ENCODE measurements at places on chromosomes 3 and 15. TPM values are rescaled to one million over a fixed set of nuclear protein-coding genes. Genes with fewer than 3 reads are reported as not detected.

DNA sequence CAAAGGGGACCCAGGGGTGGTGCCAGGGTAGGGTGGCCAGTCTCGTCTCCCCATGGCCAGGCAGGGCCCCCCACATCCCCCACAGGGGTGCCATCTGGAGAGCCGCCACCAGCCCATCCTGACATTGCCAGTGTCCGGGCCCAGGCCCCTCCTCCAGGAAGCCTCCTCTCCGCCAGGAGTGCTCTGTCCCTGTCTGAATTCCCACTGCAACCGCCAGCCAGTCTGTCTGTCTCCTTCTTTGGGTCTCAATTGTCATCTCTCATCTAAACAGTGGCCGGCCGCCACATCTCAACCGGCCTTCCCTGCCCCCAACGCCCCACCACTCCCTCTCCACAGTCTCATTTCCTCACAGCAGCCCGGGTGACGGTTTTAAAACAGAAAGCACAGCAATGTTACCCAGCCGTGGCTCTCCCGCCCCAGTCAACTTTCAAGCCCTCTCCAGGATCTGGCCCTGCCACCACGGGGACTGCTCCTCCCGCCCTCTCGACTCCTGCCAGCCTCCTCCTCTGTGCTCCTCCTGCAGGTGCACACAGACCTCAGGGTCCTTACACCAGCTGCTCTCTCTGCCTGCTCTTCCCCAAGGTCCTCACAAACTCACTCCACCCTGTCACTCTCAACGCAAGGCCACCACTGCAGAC is 57.0 kb downstream of the IQSEC1 start:
- no peaks in the 10 kb centered on the region for H3K27me3 ChIP-seq
- H3K36me3 ChIP-seq: no peaks in the 10 kb centered on the region
- no peak for DNase-seq

DGKG gene
- total RNA-seq: 114 TPM

ANKRD63 gene
- total RNA-seq: not detected

- H3K27me3 ChIP-seq: no peaks in the 10 kb centered on the region
- H3K27ac ChIP-seq: no peak overlapping the region
- no peaks in the 10 kb centered on the region for H3K36me3 ChIP-seq
Observed at GRCh38 chr3:45664578-45664977, 24.6 kb upstream of the SACM1L start.

C3orf20 gene
- total RNA-seq: not detected

CCNB2 gene
- not detected for total RNA-seq

- H3K4me1 ChIP-seq: peaks cover 8% of the 10 kb centered on the region
- no peaks in the 10 kb centered on the region for H3K36me3 ChIP-seq
- H3K27me3 ChIP-seq: peaks cover 56% of the 10 kb centered on the region
- no peak overlapping the region for H3K4me3 ChIP-seq
- no peak overlapping the region for H3K27ac ChIP-seq
- DNase-seq: no peak
Observed at GRCh38 chr3:184543256-184543655, 18.3 kb upstream of the EPHB3 start.

SLC51B gene
- total RNA-seq: not detected

- peak overlapping the region; percentile 33 for H3K4me3 ChIP-seq
- H3K36me3 ChIP-seq: no peaks in the 10 kb centered on the region
- peak overlapping the region; percentile 68 for H3K27ac ChIP-seq
- peaks cover 52% of the 10 kb centered on the region for H3K4me1 ChIP-seq
- no peaks in the 10 kb centered on the region for H3K27me3 ChIP-seq
Observed at GRCh38 chr3:13015286-13016082, 57.7 kb downstream of the IQSEC1 start.

MESP2 gene
- not detected for total RNA-seq

- H3K4me1 ChIP-seq: peaks cover 54% of the 10 kb centered on the region
- H3K4me3 ChIP-seq: no peak overlapping the region
- H3K36me3 ChIP-seq: peaks cover 53% of the 10 kb centered on the region
- H3K27ac ChIP-seq: peak overlapping the region; percentile 2
- no peaks in the 10 kb centered on the region for H3K27me3 ChIP-seq
- no peak for DNase-seq
Observed at GRCh38 chr3:186786922-186787321, 3.5 kb downstream of the EIF4A2 start.

DNA sequence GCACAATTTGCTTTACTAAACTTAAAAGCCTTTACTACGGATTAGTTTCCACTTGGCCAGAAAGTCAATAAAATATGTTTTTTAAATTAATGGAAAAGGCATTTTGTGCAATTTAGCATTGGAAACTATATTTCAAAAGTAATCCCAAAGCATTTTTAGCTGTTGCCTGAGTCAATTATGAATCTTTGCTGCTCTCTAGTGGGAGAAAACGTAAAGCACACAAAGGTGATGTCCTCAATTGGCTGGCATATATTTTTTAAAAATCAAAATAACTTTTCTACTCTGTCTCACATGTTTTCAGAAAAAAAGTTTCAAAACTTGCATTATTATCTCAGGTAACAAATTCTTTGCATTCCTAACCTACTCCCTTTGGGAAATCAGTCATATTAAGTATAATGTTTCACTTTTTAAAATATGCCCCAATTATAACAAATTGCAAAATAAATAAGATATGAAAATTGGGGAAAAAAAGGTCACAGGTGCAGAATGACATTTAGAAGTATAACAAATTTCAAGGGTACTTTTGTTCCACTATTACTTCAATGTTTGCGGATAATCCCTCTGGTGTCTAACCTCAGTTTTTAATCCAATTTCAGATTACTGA is 47.2 kb upstream of the TEX55 start:
- H3K27ac ChIP-seq: no peak overlapping the region
- H3K36me3 ChIP-seq: no peaks in the 10 kb centered on the region
- DNase-seq: no peak
- H3K4me3 ChIP-seq: no peak overlapping the region
- no peaks in the 10 kb centered on the region for H3K27me3 ChIP-seq
- H3K4me1 ChIP-seq: no peaks in the 10 kb centered on the region

ROPN1 gene
- not detected for total RNA-seq

SUSD5 gene
- total RNA-seq: 0.42 TPM

GRCh38 chr3:190854062-190854461 is 8.4 kb downstream of the GMNC start:
- H3K36me3 ChIP-seq: no peaks in the 10 kb centered on the region
- H3K4me3 ChIP-seq: no peak overlapping the region
- H3K27me3 ChIP-seq: no peaks in the 10 kb centered on the region

- no peaks in the 10 kb centered on the region for H3K27me3 ChIP-seq
- peaks cover 3% of the 10 kb centered on the region for H3K4me1 ChIP-seq
- H3K4me3 ChIP-seq: no peak overlapping the region
- H3K36me3 ChIP-seq: no peaks in the 10 kb centered on the region
Observed at GRCh38 chr3:46417841-46418611, 11.0 kb downstream of the CCRL2 start.

DNA sequence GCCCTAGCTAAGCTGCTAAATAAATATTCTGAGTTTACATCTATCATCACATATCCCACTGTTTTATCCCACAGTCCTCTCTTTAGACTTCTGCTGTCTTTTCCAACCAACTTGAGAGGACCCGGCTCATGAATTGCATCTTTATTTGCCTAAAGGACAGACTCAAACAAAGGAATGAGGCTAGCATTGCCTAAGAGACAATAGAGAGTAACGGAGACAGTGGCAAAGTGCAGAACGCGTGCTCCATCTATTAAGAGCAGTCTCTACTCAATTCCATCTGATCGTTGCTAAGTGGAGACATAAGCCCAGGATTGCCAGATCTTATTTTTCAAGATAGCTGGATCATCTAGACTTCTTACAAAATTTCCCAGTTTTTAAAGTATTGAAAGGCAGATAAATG is 2.3 kb downstream of the ADAMTSL3 start:
- no peaks in the 10 kb centered on the region for H3K27me3 ChIP-seq
- peak overlapping the region; percentile 75 for H3K27ac ChIP-seq
- peak; percentile 37 for DNase-seq
- no peaks in the 10 kb centered on the region for H3K36me3 ChIP-seq

GRCh38 chr3:160398820-160399124 is 253 bp downstream of the IFT80 start:
- no peak for DNase-seq
- H3K4me1 ChIP-seq: peaks cover 27% of the 10 kb centered on the region
- H3K27ac ChIP-seq: peak overlapping the region; percentile 90
- no peaks in the 10 kb centered on the region for H3K36me3 ChIP-seq

GRCh38 chr15:85041230-85041629 is 59.6 kb downstream of the PDE8A start:
- no peaks in the 10 kb centered on the region for H3K27me3 ChIP-seq
- H3K27ac ChIP-seq: no peak overlapping the region
- no peak overlapping the region for H3K4me3 ChIP-seq
- H3K36me3 ChIP-seq: no peaks in the 10 kb centered on the region

AADACL2 gene
- 0.26 TPM for total RNA-seq

- H3K27ac ChIP-seq: no peak overlapping the region
- H3K4me1 ChIP-seq: no peaks in the 10 kb centered on the region
- DNase-seq: no peak
- H3K36me3 ChIP-seq: peaks cover 10% of the 10 kb centered on the region
- H3K4me3 ChIP-seq: no peak overlapping the region
Observed at GRCh38 chr15:73273181-73274002, 95.4 kb downstream of the HCN4 start.

DUOX2 gene
- total RNA-seq: under 0.01 TPM

- peaks cover 4% of the 10 kb centered on the region for H3K4me1 ChIP-seq
- H3K27ac ChIP-seq: no peak overlapping the region
- DNase-seq: no peak
- H3K4me3 ChIP-seq: no peak overlapping the region
- no peaks in the 10 kb centered on the region for H3K27me3 ChIP-seq
Observed at GRCh38 chr3:154025007-154025406, 96.2 kb upstream of the ARHGEF26 start.

- peaks cover 33% of the 10 kb centered on the region for H3K4me1 ChIP-seq
- no peak overlapping the region for H3K4me3 ChIP-seq
- H3K36me3 ChIP-seq: no peaks in the 10 kb centered on the region
- H3K27me3 ChIP-seq: no peaks in the 10 kb centered on the region
- DNase-seq: no peak
Observed at GRCh38 chr3:122678506-122678905, 2.1 kb upstream of the PARP14 start.

WDR49 gene
- 2.9 TPM for total RNA-seq

OXTR gene
- total RNA-seq: 3.6 TPM

PLXNA1 gene
- total RNA-seq: 33.6 TPM

- no peaks in the 10 kb centered on the region for H3K27me3 ChIP-seq
- H3K4me1 ChIP-seq: peaks cover 27% of the 10 kb centered on the region
- no peaks in the 10 kb centered on the region for H3K36me3 ChIP-seq
- no peak for DNase-seq
- H3K27ac ChIP-seq: no peak overlapping the region
- H3K4me3 ChIP-seq: no peak overlapping the region
Observed at GRCh38 chr3:177758126-177758525, 560.8 kb upstream of the TBL1XR1 start.

GOLGA6A gene
- not detected for total RNA-seq

- H3K27ac ChIP-seq: no peak overlapping the region
- H3K4me3 ChIP-seq: no peak overlapping the region
- H3K36me3 ChIP-seq: peaks cover 37% of the 10 kb centered on the region
Observed at GRCh38 chr15:50558012-50558411, 11.5 kb upstream of the USP50 start.

DNA sequence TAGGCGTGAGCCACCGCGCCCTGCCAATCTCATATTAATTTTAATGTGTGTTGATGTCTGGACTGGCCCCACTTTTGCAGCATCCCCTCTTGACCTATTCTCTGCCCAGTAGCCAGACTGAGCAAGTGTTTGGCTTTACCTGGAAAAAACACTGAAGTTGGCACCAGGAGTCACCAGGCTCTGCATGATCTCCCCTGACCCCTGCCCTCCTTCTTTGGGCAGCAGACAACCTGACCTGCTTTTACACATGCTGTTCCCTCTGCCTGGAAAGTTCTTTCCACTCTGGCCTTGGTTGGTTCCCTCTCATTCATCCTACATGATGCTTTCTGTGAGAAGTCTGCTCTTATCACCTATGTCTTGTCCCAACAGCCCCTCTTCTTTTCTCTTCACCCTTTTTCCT is 67.9 kb upstream of the SLC2A2 start:
- no peak for DNase-seq
- H3K4me3 ChIP-seq: no peak overlapping the region
- H3K36me3 ChIP-seq: peaks cover 4% of the 10 kb centered on the region
- H3K27me3 ChIP-seq: no peaks in the 10 kb centered on the region

PAQR9 gene
- total RNA-seq: not detected

- no peak for DNase-seq
- H3K4me1 ChIP-seq: no peaks in the 10 kb centered on the region
- H3K27ac ChIP-seq: no peak overlapping the region
- H3K27me3 ChIP-seq: no peaks in the 10 kb centered on the region
Observed at GRCh38 chr3:8189051-8189450, 312.6 kb upstream of the LMCD1 start.

GRCh38 chr15:67707520-67708283 is 117.6 kb upstream of the SKOR1 start:
- no peaks in the 10 kb centered on the region for H3K4me1 ChIP-seq
- H3K27ac ChIP-seq: no peak overlapping the region
- no peak for DNase-seq
- no peak overlapping the region for H3K4me3 ChIP-seq
- no peaks in the 10 kb centered on the region for H3K27me3 ChIP-seq

DNA sequence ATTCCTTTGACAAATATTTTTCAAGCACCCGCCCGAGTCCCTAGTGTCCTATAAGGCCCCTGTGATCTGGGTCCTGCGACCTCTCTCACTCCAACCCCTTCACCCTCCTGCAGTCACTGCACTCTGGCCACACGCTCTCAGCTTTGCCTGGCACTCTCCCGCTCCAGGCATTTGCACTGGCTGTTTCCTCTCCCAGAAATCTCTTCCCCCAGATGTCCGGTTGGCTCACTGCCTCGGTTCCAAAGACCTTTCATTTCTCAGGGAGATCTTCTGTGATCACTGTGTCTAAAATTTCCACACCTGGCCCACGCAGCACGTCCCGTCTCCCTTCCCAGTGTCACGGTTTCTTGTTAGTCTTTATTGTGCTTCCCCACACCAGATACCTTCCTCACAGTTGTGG is 97.4 kb downstream of the WNT7A start:
- no peak overlapping the region for H3K4me3 ChIP-seq
- no peaks in the 10 kb centered on the region for H3K4me1 ChIP-seq
- no peak for DNase-seq
- no peak overlapping the region for H3K27ac ChIP-seq
- H3K36me3 ChIP-seq: no peaks in the 10 kb centered on the region

TRIM71 gene
- not detected for total RNA-seq

DNA sequence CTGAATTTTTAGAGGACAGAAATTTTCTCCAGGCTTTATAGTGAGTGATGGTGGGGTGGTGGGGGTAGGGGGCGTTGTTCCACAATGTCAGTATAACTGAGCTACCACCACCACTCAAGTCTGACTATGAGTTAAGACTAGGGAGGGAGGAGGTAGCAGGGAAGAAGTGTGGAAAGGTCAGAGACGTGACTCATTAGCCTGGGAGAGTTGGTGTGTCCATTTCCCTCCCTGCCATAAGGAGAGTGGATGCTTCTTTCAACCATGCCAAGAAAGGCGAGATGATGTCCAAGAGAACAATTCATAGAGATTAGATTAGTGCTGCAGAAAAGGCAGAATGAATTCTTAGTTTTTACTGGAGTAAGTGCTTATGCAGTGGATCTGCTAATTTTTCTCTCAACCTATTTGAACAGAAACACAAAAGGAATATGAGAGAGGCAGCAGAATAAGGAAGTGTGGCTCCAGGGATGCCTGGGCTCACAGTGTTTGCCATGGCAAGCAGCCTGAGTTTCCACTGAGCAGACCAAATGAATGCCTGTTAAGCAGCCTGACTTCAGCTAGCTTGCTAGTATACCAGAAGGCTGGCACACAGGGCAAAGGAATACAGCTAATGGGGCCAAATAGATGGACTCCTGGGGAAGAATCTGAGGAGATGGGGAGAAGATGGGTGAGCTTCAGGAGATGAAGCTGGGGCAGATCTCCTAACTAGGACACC is 708.9 kb downstream of the NTRK3 start:
- H3K4me3 ChIP-seq: no peak overlapping the region
- no peak for DNase-seq
- H3K27me3 ChIP-seq: no peaks in the 10 kb centered on the region
- no peaks in the 10 kb centered on the region for H3K36me3 ChIP-seq
- H3K27ac ChIP-seq: no peak overlapping the region
- peaks cover 12% of the 10 kb centered on the region for H3K4me1 ChIP-seq
